ENCODE measurements at places on chromosomes 11 and 22.

- DNase-seq = peak; percentile 91
Measured at GRCh38 chr22:19705181-19705934, 8.9 kb upstream of the SEPTIN5 start.

- DNase-seq = no peak
Measured at GRCh38 chr11:14539982-14540421, 19.8 kb upstream of the PSMA1 start.

GRCh38 chr22:33404723-33405122 lies 346.5 kb upstream of the SYN3 start:
- DNase-seq = no peak

GRCh38 chr11:85269109-85269508 lies 358.0 kb downstream of the DLG2 start:
- no peak for DNase-seq

- no peak for DNase-seq
Measured at GRCh38 chr11:47220401-47220821, 5.6 kb downstream of the DDB2 start.

GRCh38 chr11:73402834-73403185 lies 26.6 kb downstream of the RELT start:
- DNase-seq = no peak

GRCh38 chr11:42967653-42968052 lies 344.1 kb upstream of the API5 start:
- DNase-seq = no peak

- DNase-seq = no peak
Measured at GRCh38 chr11:65150509-65151299, 16.4 kb upstream of the SYVN1 start.

DNA sequence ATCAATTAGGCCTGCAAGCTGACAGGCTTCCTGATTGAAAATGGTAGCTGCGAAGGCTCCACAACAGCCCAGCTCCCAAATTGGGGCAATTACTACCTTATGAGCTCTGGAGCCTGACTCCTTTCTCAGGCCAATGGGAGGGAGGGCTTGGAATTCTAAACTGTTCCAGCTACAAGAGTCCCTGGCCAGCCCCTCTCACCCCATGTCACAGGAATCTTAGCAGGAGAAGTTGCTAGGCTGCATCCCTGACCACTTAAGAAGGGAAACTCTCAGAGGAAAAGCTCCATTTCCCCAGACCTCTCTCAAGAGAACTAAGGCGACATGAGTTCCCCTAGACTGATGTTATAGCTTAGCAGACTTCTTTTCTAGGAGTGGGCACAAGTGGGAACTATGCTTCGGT lies 4.9 kb downstream of the LRP4 start:
- no peak for DNase-seq

- no peak for DNase-seq
Measured at GRCh38 chr11:37786214-37786755, 1188.2 kb upstream of the RAG2 start.

- no peak for DNase-seq
Measured at GRCh38 chr11:110026858-110027626, 66.2 kb upstream of the ZC3H12C start.

GRCh38 chr11:43916621-43917020 lies 25.8 kb upstream of the C11orf96 start:
- DNase-seq = no peak

- no peak for DNase-seq
Measured at GRCh38 chr11:119298726-119299125, 18.2 kb downstream of the MCAM start.

- no peak for DNase-seq
Measured at GRCh38 chr11:25415793-25416192, 916.1 kb upstream of the ANO3 start.

DNA sequence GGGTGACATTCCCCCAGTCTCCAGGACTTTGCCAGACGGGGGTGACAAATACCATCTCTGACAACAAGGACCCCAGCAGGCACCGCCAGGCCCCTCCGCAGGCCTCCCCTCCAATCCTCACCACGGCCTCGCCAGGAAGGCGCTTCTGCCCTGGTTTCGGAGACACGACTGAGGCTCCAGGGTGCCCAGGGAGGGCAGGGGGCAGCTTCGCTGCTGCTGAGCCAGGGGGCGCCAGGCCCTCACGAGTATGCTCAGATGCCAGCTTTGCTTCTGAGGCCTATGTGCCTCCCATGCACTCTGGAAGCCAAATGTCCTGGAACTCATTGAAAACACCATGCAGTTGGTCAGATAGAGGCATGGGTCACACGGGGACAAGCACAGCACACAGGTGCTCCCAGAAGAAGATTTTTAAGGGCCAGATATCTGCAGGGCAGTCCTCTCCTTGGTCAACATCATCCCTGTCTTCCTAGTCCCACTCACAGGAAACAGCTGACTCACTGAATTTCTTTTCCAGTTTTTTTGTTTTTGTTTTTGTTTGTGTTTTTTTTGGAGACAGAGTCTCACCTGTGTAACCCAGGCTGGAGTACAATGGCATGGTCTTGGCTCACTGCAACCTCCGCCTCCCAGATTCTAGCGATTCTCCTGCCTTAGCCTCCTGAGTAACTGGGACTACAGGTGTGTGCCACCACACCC lies 19.9 kb downstream of the BID start:
- DNase-seq = peak; percentile 59

GRCh38 chr11:33520112-33520511 lies 180.5 kb downstream of the C11orf91 start:
- no peak for DNase-seq

- no peak for DNase-seq
Measured at GRCh38 chr22:41862530-41863266, 29.8 kb downstream of the SREBF2 start.

- DNase-seq = no peak
Measured at GRCh38 chr11:43903969-43904368, 23.3 kb downstream of the ALKBH3 start.

DNA sequence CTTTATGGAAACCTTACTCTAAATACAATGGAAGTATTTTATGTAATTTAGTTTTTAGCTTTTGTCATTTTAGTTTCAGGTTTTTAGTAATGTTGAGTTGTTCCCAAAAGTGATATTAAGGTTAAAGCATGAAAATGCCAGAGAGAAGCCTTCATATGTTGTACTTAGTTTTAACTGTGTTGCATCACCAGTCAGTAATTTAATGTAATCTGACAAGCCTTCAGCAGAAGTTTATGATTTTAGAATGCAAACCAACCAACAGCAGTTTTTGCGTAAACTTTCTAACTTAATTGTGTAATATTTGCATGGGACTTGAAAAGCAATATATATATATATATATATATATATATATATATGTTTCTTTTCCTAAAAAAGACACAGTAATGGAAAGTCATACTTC lies 110.6 kb downstream of the MSANTD4 start:
- DNase-seq = no peak

DNA sequence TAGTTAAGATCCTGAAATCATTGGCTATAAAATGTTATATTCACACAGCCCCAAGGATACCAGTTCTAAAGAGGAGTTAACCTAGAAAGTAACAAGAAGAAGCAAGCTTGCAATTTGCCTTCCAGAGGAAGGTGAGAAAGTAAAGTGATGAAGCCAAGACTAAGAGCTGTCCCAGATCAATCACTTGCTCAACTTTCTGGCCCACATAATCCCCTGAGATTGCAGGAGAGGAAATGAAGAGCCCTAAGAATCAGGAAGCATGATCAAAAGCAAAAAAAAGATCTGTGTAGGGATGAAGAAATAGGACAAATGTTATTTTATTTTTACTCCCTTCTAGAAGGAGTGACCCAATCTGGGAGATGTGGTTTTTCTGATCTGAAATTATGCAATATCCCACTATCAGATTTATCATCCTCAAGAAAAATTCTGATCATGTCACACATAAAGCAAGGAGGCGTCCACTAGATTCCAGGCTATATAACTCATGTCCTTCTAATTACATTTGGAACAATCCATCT lies 180.3 kb upstream of the GUCY1A2 start:
- no peak for DNase-seq

GRCh38 chr11:100759106-100759505 lies 72.0 kb downstream of the ARHGAP42 start:
- no peak for DNase-seq

DNA sequence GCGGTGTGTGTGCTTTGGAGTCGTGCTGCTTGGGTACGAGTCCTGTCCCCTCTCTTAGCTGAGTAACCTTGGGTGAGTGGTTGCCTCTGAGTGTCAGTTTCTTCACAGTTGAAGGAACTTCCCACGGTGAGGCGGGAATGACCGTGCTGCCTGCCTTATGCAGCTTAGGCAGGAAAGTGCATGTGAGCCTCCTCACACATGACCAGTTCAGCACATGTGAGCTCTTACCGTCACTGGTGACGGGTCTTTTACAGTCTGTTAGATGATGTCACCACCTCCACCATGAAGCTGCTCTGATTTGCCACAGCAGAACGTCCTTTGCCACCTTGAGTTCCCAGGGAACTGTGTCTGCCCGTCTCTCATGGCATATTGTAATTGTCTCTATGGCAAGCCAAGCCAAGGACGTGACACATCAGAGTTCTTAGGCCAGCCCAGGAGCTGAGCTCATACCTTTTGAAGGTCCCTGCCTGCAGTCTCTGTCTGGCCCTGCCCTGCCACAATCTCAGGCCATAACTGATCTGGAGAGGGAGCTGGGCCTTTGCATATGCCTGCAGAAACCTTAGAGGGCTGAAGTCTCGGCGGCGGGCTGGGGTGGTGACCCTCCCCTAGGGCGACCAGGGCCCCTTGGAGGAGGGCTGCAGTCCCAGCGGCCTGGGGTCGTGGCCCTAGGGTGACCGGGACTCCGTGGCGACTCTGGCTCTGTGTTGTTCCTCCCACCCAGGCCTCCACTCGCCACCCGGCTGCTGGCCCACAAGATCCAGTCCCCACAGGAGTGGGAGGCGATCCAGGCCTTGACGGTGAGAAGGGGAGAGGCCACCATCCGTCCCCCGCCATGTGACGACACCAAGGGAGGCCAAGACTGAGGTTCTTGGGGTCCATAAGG lies 7.8 kb downstream of the GGA1 start:
- DNase-seq = no peak

GRCh38 chr11:58613228-58613627 lies 9.2 kb upstream of the CNTF start:
- no peak for DNase-seq

Data from WTC11 (cell line).